ENCODE measurements at places on chromosomes 16 and 17.
A peak's percentile ranks its signal among the peaks of the same experiment; 100 is the strongest.

- no peak for DNase-seq
Measured at GRCh38 chr16:4081521-4082021, 34.7 kb downstream of the ADCY9 start.

DNA sequence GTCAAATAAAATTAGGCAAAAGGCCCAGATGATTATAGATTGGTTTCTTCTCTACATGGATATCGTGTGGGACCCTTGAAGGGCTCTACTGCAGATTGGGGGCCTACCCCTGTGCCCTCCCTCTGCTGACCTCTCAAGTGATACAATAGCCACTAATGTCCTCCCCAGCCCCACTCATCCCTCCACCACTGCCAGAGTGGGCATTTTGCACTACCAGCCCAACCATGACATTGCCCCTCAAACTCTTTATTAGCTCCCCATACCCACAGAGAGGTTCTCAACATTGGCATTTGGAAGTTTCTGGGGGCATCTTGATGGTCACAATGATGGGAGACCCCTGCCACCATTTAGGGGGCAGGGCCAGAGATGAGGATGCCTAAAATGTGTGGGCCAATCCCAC lies 41.8 kb downstream of the CCDC182 start:
- no peak for DNase-seq

DNA sequence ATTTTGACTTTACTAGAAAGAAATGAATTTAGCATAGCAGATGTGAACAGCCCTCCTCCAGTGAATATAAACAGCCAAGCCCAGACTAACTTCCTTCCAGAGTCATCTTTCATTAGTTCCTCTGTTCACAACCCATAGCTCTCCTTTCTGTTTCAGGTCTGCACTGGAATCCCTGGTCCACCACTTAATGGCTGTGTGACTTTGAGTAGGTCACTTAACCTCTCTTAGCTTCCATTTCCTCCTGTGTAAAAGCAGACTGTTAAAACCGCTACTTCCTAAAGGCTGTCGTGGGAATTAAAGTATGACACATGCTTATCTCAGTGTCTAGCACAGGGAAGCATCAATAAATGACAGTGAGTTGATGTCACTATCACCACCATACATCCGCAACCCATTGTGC lies 7.5 kb downstream of the SLC6A4 start:
- DNase-seq = no peak

DNA sequence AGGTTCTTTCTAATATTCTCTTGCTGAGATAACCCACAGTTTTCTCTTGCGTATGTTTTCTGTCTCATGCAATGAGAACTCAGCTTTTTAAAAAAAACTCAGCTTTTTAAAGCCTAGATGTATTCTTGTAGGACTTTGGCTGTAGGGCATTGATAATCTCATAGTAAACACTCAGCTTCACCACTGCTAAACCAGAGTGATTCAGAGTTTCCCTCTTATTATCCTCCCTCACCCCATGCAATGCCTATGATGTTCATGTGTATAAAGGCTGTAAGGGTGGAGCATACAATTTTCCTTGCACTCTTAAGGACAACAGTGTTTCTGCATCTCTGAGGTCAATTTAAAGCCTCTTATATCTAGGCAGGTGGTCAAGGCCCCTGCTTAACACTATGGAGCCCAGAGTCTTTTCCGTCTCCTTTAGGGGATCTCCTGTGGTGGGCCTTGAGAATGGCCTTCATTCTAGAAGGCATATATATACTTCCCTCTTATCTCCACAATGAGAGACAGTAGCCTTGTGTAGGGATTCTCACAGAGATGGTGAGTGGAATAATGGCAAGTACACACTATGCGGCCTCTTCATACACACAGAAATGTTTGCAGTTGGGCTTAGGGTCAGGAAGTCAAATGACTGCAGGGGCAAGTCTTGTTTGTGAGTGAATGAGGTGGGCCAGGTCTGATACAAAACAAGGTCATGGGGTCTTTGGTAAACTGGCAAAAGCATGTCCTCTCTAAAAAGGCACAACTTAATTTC lies 279.6 kb downstream of the HS3ST3A1 start:
- DNase-seq = no peak

DNA sequence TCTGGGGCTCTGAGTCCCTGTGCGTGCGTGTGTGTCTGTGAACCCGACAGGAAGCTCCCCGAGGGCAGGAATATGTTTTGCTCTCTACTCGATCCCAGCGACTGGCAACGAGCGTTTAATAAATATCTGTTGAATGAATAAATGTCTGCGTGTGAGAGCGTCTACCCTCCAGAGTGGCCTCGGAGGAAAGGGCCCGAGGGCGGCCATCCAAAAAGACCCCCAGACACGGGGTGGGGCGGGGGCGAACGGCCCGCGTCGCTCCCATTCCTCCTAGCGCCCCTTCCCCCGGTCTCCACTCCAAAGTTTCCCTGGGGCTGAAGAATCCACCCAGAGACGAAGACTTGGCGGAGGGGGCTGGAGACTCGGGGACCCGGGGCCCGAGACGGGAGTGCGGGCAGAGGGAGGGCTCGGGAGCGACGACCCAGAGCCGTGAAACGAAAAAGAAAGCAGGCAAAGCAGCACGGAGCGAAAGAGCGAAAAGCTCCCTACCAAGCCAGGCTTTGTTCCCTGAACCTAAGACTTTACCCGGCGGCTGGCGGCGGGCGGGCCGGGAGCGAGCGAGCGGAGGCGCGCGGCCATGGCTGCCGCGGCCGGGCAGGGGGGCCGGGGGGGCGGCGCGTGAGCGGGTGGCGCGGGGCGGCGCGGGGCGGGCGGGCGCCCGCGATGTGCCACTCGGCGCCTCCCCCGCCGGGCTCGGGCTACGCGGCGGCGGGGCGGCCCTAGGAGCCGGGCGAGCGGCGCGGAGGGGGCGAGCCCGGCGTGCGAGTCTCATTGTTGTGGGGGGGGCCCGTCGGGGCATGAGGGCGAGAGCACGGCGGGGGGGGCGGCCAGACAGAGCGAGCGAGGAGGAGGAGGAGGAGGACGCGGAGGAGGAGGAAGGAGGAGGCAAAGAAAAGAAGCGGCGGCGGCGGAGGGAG lies at the start of gene MLLT6:
TSS of gene MLLT6 (plus strand) at position 668 of the 917 bp plus-strand sequence. CDS start 360 bp downstream, outside the sequence.
- peak; percentile 35 for DNase-seq

- DNase-seq = no peak
Measured at GRCh38 chr17:50196036-50196435, 5.4 kb downstream of the COL1A1 start.
